ENCODE measurements at places on chromosomes 12 and 14.

DNA sequence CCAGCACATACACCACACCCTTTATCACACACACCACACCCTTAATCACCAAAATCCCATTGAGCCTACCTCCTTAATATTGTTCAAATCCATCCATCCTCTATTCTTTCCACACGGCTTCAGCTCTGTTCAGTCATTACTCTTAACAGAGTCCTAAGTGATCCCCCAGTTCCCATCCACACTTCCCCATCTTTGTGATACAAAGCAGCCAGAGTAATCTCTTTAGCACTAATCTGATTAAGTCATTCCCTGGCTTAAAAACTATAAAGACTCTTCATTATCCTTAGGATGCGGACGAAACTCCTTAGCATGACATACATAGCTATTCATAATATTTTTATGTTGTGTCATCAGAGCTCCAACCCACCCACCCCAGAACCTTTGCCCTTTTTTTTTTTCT lies 14.7 kb upstream of the MFAP5 start:
- H3K27ac ChIP-seq: no peak overlapping the region
- H3K27me3 ChIP-seq: no peaks in the 10 kb centered on the region
- H3K36me3 ChIP-seq: no peaks in the 10 kb centered on the region
- no peak for DNase-seq
- H3K4me1 ChIP-seq: peaks cover 13% of the 10 kb centered on the region

- H3K27ac ChIP-seq: no peak overlapping the region
- H3K4me3 ChIP-seq: no peak overlapping the region
- no peaks in the 10 kb centered on the region for H3K27me3 ChIP-seq
- DNase-seq: no peak
- no peaks in the 10 kb centered on the region for H3K4me1 ChIP-seq
These were observed 1320.6 kb downstream of the LRFN5 start for GRCh38 chr14:42927313-42927712.

DNA sequence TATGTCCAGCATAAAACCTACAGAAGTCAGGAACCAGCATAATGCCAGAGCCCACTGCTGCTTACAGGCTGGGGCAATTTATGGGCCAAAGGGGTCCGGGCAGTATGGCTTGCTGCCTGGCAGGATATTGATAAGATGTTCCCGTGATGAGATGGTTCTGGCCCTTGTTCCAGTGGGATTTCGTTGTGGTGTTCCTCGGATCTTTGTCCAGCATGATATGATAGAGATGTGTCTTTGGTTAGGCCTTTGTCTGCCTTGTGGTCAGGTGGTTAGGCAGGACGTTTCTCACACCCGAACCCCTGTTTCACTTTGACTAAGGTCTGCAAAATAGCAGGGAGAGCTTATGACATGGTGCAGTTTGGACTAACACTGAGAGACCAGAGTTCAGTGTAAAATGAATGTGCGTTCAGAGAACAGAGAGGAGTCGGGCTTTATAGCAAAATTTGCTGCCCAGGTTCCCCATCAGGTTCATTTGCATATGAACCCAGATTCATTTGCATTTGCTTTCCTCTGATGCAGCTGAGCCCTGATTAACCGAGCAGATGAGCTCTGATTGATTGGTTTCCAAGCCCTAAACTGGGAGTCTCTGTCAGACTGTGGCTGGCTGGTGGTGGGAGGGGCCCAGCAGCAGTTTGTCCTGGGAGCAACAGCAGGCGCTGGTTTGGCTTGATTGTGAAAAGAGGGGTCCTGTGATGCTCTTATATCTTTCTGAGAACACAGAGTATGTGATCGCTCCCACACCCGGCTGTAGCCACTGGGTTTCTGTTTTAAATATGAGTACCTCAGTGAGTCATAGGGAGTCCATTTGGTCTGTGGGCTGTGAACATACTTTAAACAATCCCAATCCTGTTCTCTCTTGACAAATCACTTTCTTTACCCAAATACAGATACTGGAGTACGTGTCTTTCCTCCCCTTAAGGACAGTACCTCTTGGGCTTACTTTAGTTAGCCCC lies 156.3 kb upstream of the PZP start:
- DNase-seq: no peak
- no peak overlapping the region for H3K27ac ChIP-seq
- H3K27me3 ChIP-seq: no peaks in the 10 kb centered on the region
- no peak overlapping the region for H3K4me3 ChIP-seq
- no peaks in the 10 kb centered on the region for H3K36me3 ChIP-seq

GRCh38 chr14:21921453-21921852 lies 247.8 kb upstream of the OR4E1 start:
- no peak overlapping the region for H3K27ac ChIP-seq
- H3K4me3 ChIP-seq: no peak overlapping the region
- H3K4me1 ChIP-seq: peaks cover 26% of the 10 kb centered on the region

DNA sequence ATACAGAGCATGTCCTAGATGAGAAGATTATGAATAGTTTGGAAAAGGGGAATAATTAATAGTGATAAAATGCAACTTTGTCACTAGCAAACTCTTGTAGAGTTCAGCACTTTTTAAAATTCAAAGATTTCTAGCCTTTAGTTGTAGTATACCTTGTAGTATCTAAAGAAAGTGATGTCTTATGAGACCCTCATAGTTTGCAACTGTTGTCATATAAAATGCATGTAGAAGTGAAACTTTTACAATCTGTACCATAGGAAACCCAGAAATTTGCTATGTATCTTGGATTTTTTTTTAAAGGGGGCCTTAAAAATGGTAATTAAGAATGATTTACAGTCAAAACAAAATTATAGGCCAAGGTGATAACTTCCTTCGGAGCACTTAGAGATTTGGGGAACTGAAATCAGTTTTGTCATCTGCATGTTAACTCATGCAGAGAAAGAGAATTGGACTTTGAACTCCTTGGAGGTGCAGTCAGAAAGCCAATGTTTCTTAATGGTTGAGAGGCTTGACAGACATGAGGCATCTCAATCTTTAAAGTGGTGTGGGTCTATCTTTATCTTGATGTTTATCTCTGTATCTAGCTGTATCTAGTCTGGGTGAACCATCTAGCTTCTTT lies 1.3 kb downstream of the LRRK2 start:
- peak overlapping the region; percentile 98 for H3K27ac ChIP-seq
- peaks cover 72% of the 10 kb centered on the region for H3K4me1 ChIP-seq
- no peak for DNase-seq

DNA sequence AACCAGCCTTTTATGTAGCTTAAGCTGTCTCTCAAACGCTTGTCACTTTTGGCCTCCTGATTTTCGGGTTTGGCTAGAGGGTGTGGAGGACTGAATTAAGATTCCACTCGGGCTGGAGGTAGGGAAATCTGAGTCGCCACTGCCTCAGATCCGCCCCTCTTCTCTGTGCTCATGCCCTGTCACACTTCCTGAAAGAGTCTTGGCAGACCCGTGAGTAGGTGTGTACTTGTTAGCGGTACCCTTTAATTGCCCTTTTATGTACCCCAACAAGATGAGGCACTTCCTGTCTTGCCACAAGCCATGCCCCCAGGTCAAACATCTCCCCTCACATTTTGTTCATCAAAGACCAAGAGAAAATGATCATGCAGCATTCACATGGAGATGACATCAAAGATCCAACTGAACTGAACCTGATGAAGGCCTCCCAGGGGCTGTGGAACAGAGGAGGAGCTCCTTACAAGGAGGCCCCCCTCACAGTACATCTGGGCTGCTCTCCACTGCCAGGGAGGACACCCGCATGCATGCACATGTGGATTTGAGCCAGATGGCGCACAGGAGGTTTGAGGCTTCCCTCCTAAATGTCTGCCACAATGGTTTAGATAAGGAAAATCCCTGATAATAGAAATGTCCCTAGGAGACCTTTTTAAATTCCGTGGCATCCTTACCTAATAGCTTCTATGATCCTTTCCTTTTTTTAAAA lies 86.5 kb upstream of the CDKN3 start:
- no peak overlapping the region for H3K4me3 ChIP-seq
- H3K27me3 ChIP-seq: no peaks in the 10 kb centered on the region
- DNase-seq: no peak
- no peaks in the 10 kb centered on the region for H3K4me1 ChIP-seq
- H3K36me3 ChIP-seq: no peaks in the 10 kb centered on the region

DNA sequence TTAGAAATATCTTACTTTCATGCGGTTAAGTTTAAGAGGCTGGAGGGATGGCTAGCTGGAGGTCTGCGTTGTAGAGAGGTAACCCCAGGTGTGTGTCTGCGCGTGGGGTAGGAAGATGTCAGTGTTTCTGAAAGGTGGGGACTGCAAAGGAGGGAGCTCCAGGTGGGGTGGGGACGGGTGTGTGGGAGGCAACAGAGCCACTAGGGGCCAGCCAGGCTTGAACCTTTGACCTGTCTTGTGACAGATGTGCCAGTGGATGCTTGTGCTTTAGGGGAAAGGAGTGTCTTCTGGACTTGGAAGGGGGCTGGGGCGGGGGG lies 841 bp downstream of the GLI1 start:
- peaks cover 29% of the 10 kb centered on the region for H3K27me3 ChIP-seq
- H3K4me1 ChIP-seq: peaks cover 43% of the 10 kb centered on the region
- no peaks in the 10 kb centered on the region for H3K36me3 ChIP-seq
- no peak overlapping the region for H3K27ac ChIP-seq

DNA sequence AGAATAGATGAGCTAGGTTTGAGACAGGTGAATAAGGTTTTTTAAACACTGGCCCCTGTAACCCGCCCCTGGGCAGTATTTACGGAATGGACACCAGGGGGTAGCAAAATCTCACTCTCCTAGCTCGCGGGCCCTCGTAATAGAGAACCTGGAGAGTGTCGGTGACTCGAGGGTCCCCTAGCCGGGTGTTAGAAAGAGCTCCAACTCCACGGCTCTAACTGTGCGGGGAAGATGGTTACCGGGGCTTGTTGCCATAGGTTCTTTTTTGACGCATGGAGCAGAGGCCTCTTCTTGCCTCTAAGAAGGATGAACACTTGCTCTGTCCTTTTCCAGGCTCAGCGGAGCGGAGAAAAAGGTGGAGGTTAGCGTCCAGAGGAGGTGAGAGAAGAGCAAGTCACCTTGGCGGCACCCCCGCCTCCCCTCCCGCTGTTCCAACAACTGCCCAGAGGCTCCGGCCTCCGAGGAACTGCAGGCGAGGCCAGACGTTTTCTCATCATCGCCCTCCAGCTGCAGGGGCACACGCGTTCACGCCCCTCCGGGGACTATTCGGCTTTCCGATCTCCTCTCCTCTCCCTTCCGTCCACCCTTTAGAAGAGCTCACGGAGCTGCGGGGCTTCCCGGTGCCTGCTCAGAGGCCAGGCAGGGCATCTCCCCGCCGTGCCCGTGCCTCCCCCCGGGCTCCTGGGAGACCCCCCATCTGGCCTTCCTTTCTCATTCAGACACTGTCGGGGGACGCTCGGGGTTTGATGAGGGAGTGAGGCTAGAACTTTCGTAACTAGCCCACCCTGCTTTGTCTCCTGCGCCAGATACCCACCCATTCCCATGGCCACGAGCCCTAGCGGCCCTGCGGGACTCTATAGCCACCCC lies 1.4 kb upstream of the ARHGEF40 start:
- H3K4me1 ChIP-seq: peaks cover 45% of the 10 kb centered on the region
- peak overlapping the region; percentile 93 for H3K27ac ChIP-seq
- H3K27me3 ChIP-seq: peaks cover 47% of the 10 kb centered on the region
- peaks cover 2% of the 10 kb centered on the region for H3K36me3 ChIP-seq

- no peak overlapping the region for H3K27ac ChIP-seq
- H3K27me3 ChIP-seq: no peaks in the 10 kb centered on the region
- H3K4me3 ChIP-seq: no peak overlapping the region
- no peak for DNase-seq
- peaks cover 53% of the 10 kb centered on the region for H3K36me3 ChIP-seq
- H3K4me1 ChIP-seq: peaks cover 77% of the 10 kb centered on the region
These were observed 4.5 kb downstream of the TMX1 start for GRCh38 chr14:51244591-51244990.

- no peak for DNase-seq
- peaks cover 6% of the 10 kb centered on the region for H3K4me1 ChIP-seq
- H3K27ac ChIP-seq: peak overlapping the region; percentile 33
- no peaks in the 10 kb centered on the region for H3K36me3 ChIP-seq
- no peak overlapping the region for H3K4me3 ChIP-seq
- H3K27me3 ChIP-seq: no peaks in the 10 kb centered on the region
These were observed 88.2 kb downstream of the TMX1 start for GRCh38 chr14:51328064-51328771.

GRCh38 chr14:54189333-54189732 lies 207.5 kb upstream of the CDKN3 start:
- no peaks in the 10 kb centered on the region for H3K4me1 ChIP-seq
- no peak overlapping the region for H3K4me3 ChIP-seq
- H3K36me3 ChIP-seq: no peaks in the 10 kb centered on the region
- DNase-seq: no peak

- no peaks in the 10 kb centered on the region for H3K36me3 ChIP-seq
- H3K27ac ChIP-seq: no peak overlapping the region
- no peak for DNase-seq
- no peak overlapping the region for H3K4me3 ChIP-seq
- H3K4me1 ChIP-seq: no peaks in the 10 kb centered on the region
These were observed 173.4 kb upstream of the BMP4 start for GRCh38 chr14:54129850-54130640.

DNA sequence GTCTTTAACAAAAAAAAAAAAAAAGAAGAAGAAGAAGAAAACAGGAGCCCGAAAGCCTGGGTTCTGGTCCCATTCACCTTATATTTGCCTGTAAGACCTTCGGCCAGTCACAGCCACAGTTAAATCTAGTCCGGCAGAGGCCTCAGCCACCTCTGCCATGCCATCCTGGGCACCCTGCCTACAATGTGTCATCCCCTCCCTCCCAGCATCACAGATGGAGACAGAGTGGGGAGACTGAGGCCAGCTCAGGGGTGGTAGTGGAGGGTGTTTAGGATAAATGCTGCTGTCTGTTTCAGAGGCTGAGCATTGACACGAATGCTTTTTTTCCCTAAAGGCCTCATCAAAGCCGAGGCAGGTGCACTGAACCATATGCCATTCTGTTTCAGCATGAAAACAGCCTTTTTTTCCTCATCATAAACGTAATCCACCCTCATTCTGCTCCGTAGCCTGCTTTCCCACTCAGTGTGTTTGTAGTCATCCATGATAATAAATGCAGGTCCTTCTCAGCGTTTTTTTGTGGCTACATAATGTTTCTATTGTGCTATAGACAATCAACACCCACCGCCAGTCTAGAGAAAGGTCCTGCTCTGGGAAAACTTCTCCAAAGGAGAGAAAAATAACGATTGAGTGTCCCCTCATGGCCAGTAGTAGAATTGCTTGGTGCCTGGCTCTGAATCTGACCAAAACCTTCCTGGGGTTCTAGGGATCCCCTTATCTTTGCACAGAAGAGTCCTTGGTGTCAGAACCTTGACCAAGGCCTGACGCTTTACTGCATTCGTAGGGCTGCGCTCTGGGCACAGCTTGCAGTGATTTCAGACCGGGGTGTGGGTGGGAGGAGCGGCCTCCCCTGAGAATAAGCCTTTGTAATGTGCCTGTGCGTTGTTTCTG lies 41.1 kb upstream of the TSPAN9 start:
- H3K27me3 ChIP-seq: no peaks in the 10 kb centered on the region
- peaks cover 4% of the 10 kb centered on the region for H3K36me3 ChIP-seq
- DNase-seq: no peak

DNA sequence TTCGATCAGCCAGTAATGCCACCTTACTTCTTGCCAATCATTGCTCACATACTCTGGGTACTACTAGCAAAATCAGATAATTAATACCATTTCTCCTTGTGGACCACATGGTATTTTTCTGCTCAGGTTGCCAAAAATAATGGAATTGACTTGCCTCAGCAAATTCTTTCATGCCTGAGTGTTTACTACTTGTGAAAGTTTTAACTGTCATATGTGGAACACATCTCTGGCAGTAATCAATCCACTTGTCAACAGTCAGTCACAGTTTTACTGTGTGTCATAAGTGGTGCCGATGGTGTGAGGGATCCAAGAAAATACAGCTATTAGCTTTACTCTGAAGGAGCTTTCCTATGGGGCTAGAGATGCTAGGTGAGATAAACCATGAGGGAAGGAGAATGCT lies 55.3 kb upstream of the ATF1 start:
- no peak for DNase-seq
- no peaks in the 10 kb centered on the region for H3K4me1 ChIP-seq
- H3K36me3 ChIP-seq: peaks cover 99% of the 10 kb centered on the region
- no peak overlapping the region for H3K4me3 ChIP-seq
- no peaks in the 10 kb centered on the region for H3K27me3 ChIP-seq

Data from spleen (tissue), 13 donors.